Non-pigmented ciliary epithelial cell (primary cell): ENCODE measurements at places on chromosomes 11 and 22.

DNA sequence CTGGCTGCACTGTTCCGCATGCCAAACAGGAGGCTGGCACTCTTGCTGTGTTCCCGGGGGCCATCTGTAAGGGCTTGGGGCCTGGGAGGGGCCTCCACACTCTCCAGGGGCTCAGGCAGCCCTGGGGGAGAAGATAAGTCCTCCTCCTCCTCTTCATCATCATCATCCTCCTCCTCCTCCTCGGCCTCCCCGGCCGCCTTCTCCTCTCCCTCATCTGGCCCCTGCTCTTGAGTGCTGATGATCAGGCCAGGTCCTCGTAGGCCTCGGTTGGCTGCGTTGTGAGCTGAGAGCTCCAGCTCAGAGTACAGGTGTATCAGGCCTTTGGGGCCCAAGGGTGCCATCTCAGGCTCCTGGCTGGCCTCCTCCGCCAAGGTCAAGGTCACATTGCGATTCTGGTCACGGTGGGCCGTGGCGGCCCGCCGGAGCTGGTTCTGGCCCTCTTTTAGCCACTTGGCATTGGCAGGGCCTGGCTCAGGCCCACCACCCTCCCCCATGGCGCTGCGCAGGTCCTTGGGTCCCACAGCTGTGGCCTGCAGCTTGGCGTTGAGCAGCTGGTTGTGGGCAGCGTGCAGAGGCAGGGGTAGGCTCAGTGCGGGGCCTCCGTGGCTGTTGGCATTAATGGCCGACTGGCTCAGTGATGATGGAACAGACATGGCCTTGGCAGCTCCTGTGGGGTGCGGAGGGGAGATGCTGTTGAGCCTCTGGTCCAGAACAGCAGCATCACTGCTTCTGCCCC is 8.0 kb downstream of the APBB1 start:
- no peak for DNase-seq

GRCh38 chr11:61553373-61554171 is 27.3 kb downstream of the SYT7 start:
- no peak for DNase-seq

DNA sequence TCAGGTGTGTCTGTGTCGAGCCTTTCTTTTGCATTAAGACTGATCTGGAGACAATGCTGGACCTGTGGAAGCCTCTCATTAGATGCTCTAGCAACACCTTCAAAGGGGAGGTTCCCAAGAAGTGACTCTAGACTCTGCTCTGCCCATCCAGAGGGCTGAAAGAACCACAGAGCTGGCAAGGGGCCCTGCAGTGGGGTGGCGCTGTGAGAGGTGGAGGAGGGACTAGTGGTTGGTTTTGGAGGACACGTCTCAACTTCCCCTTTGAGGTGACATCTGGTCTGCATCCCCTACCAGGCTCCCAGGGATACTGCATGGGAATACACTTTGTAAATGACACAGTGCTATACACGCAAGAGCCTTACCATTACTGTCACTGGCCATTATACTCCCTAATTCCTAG is 34.2 kb upstream of the SYT13 start:
- no peak for DNase-seq

DNA sequence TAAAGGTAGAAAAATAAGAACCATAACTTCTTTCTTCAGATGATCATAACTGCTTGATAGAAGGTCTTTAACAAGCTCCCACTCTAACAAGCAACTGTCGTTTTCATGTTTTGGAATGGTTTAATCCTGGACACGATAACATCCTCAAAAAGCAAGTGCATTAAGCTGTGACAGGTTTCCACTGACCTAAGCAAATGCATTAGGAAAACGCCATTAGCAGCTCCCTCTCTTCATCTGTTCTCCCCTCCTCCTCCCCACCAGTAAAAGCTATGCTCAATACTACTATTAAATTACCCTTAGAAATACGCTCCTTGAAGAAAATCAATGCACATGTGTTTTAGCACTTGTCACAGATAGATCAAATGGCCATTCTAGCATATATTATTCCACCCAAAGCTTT is 729.4 kb downstream of the OPCML start:
- no peak for DNase-seq

- DNase-seq, result no peak
Measured at GRCh38 chr11:126496576-126497337, 141.3 kb downstream of the ST3GAL4 start.

DNA sequence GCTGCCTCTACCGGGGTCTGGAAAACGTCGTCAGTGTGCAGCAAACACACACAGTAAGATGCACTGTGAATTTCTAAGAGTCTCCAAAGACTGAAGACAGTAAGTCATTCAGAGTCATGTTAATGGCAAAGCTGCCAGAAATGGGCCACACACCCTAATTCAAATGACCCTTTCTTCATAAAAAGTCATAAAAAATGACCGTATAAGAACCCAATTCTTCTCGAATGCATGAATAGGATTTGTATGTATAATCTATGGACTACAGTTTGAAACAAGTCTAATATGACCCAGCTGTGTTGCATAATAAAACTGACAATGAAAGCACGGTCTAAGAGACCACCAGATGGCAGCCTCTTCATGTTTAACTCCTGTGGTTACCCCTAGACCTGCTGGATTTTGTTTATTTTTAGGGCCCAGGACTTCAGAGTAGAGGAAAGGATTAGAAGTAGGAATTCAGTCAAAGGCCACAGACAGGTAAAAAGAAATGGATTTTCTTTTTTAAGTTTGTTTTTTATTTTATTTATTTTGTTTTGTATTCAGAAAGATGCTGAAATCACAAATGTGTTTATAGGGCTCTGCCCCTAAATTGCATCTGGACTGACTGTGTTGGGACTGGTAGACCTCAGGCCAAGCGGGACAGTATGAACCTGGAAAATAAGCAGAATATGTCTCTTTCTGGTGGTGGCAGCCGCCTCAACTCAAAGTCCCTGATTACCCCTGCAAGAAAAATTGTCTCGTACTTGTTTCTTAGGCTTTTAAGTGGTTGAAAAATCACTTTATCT is 32.1 kb upstream of the SLC5A12 start:
- DNase-seq, result peak; percentile 63
